ENCODE measurements at places on chromosomes 4 and X. TPM values are rescaled to one million over a fixed set of nuclear protein-coding genes. Genes with fewer than 3 reads are reported as not detected.

Gene FDCSP
- total RNA-seq: not detected

Gene FHIP1A
- total RNA-seq: 2.9 TPM

Gene RAB41
- total RNA-seq: not detected

Gene SMIM31
- not detected for total RNA-seq

Gene MFAP3L
- 3.7 TPM for total RNA-seq

Gene NXF2B
- total RNA-seq: not detected

Gene KLHL13
- total RNA-seq: 1.6 TPM

Gene CSAG1
- not detected for total RNA-seq

Gene SSX4
- total RNA-seq: not detected

Gene OTC
- total RNA-seq: 2.6 TPM

Gene COX7B2
- total RNA-seq: not detected

Gene TEX13C
- total RNA-seq: not detected

Gene ARSJ
- total RNA-seq: not detected
